ENCODE measurements at places on chromosomes 1 and 21.

DNA sequence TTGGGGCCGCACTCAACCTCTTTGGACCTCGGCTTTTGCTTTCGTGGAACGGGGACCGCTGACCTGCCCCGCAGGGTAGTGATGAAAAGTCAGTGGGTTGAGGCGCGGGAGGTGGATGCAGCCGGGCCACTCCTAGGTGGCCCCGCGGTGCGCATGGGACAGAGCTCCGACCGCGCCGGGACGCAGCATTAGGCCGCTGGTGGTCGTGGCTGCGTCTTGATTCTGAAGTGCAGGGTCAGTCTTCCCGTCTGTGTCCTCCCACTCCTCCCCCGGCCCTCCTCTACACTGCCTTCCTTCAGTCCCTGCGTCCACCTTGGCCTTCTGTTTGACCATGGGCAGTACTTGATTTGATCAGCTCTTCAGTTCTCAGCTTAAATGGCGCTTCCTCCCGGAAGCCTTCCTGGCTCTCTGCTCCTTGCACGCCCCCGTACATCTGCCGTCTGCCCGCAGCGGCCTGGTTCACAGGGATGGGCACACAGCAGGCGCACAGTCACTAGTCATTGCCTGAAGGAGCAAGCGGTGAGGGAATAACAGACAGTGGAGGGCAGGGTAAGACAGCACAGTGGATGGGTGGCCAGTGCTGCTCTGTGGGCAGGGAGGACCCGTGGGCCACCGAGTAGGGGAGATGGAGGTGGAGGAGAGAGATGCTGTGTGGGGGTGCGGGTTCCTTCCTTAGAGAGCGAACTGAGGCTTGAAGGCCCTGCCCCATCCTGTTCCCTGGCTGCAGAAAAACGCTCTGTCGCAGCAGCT, 633 bp downstream of the THEMIS2 start:
- peak; percentile 15 for DNase-seq

GRCh38 chr1:224747578-224747977, 131.5 kb downstream of the CNIH3 start:
- DNase-seq: no peak

GRCh38 chr1:43314233-43314632, 13.5 kb downstream of the TIE1 start:
- DNase-seq: no peak

DNA sequence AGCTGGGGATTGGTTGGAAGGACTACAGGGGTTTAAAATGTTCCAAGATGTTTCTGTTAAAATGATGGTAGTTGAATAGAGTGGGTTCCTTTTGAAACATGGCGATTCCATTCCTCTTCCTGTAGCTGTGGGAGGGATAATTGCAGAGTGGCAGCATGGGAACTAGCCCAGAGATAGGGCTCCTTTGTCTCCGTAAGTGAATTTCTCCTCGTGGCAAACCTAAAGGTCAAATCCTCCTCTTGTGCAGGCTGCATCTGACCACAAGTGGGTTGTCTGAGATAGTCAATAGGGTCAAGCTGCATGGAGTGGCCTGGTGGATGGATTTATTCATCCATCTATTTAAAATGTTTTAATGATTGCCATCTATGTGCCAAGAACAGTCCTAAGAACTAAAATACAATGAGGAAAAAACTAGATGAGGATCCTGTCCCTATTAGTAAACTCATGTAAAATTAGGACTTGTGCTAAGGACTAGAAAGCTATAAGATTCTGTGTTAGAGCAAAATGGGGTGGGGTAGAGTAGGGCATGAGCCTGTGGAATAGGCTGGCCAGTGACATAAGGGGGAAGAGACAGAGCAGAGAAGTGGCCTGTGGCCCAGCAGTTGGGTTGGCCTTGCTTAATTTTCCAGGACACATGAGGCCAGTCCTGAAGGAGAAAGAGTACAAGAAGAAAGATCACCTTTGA, 89.1 kb upstream of the IVNS1ABP start:
- DNase-seq: no peak

GRCh38 chr1:89887270-89887669, 66.4 kb downstream of the LRRC8D start:
- no peak for DNase-seq

DNA sequence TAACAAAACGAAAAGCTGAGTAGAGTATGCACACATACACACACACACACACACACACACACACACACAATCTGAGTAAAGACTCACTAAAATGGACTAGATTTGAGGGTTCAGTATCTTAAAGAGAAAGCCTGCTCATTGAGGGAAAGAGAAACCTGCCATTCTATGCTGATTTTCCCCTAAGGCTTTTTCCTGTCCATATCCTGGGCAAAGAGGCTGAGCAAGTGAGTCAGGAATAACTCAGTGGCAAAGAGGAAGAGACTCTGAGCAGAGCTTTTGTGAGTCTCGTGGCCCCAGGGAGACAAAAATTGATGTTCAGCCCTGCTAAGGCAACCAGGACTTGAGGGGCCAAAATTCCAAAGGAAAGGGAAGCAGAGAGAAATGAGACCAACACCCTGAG, 37.3 kb upstream of the RUNX1 start:
- DNase-seq: no peak

DNA sequence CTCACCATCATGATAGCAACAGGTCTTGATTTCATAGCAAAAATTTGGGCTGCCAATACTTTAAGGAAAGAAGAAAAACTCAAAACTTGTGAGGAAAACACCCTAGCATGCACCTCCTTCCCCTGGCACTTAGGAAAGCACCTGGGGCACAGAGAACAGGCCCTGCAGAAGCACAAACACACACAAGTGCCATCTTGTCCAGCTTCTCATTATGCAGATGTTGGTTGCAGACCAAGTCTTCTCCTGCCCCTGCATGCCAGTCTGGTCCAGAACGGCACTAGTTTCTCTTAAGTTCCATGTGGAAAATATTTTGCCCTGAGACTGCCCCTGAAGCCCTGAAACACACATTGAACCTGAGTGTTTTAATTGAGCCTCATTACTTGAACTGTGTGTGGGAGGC, 6.3 kb upstream of the ETV3 start:
- no peak for DNase-seq

- no peak for DNase-seq
Observed at GRCh38 chr1:13456904-13457532, 46.8 kb downstream of the PRAMEF20 start.

- peak; percentile 70 for DNase-seq
Observed at GRCh38 chr1:153538315-153538821, 2.4 kb downstream of the S100A5 start.

- no peak for DNase-seq
Observed at GRCh38 chr21:44596068-44596725, 3.9 kb upstream of the KRTAP10-6 start.

- no peak for DNase-seq
Observed at GRCh38 chr21:14251336-14251735, 35.4 kb downstream of the RBM11 start.

GRCh38 chr1:164613176-164613575, 54.2 kb downstream of the PBX1 start:
- peak; percentile 60 for DNase-seq

- no peak for DNase-seq
Observed at GRCh38 chr1:48693674-48694320, 82.9 kb downstream of the BEND5 start.

GRCh38 chr1:243550276-243550675, 294.4 kb downstream of the SDCCAG8 start:
- no peak for DNase-seq

DNA sequence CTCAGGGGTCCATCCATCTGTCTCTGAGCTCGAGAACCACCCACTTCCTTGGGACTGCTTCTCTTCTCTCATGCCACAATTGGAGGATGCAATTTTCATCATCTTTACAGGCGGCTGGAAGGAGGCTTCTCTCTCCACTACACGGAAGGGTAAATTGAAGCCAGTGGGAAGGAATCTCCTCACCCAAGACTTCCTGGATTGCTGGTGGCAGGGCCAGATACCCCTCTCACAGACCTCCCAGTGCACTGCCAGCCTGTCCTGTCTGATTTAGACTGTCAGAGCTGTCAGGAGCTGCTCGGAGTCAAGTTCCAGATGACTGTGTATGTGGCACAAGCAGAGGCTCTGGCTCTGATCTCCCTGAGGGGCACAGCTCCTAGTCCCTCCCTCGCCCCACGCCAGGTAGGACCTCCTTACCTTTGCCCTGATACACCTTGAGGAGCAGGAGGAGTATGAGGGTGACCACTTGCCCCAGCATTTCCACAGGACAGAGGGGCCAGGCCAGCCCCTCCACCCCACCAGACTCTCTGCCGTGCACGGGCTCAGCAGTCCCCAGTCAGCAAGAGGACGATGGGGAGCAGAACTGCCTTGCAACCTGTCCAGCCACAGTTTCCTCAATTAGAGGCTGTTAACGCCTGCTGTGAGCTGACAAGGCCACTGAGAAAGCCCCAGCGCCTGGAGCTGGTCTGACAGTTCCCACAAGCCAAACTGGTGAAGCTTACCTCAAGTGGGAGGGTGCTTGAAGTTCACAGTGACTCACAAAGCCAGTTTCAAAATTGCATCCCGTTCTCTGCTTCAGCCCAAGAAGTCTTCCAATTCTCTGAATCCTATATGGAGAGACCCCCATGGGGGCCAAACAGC, at the start of gene CD244:
Gene CD244, minus strand, starts transcription at position 685 of the 858 bp plus-strand sequence. Its CDS starts 210 bp downstream, at position 475.
- no peak for DNase-seq

DNA sequence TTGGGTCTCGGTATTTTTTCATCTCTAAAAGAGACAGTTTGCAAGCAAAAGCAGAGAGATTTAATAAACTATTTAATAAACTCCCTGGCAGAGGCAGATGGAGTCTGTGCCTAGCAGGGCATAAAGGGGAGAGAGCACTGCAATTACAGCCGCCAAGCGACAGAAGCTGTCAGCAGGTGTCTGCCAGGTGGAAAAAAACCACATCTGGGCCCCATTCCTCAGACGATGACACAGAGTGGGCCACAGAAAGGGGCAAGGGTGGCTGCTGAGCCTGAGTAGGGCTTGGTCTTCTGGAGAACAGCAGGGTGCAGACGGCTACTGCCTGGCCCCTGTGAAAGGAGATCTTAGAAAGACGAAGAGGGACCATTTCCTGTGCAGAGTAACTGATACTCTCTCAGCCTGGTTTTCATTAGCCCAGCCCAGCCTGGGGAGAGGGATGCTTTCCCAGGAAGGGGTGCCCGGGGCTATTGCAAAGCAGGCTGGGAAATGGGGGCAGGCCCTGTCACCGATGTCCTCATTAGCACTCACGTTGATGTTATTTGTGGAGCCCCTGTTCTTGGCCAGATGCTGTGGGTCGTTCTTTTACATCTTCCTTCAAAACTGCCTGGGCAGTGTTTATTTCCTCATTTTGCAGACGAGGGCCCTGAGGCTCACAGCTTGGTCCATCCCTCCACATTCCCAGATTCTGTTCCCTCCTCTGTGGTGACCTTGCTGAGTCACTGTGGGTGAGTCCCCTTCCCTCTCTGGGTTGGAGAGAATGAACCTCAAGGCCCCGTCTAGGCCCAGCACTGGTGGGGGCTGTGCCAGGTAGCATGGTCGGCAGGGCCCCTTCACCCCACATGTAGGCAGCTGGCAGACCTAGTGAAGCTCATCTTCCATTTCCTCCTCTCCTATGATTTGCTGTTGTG, 472.7 kb downstream of the PTPRU start:
- DNase-seq: no peak

DNA sequence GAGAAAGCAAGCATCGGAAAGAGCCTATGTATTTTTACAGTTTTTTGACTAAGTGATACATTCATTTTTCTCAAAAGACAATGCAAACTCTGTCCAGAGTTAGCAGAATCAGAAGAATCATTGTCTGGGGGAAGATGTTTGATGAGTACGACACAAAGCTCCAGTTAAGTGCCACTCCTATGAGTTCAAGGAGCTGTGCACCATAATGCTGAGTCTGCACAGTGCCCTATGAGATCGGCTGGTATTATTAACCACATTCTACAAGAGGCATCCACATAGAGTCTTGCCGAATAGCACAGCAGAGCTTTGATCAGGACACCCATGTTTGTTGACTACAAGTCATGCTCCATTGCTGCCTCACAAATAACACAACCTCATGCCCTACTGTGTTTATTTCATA, 54.9 kb upstream of the RAP1GAP start:
- DNase-seq: no peak

- no peak for DNase-seq
Observed at GRCh38 chr1:204286831-204287421, 72.8 kb downstream of the PLEKHA6 start.

GRCh38 chr21:35316933-35317332, 267.8 kb upstream of the RUNX1 start:
- DNase-seq: no peak

DNA sequence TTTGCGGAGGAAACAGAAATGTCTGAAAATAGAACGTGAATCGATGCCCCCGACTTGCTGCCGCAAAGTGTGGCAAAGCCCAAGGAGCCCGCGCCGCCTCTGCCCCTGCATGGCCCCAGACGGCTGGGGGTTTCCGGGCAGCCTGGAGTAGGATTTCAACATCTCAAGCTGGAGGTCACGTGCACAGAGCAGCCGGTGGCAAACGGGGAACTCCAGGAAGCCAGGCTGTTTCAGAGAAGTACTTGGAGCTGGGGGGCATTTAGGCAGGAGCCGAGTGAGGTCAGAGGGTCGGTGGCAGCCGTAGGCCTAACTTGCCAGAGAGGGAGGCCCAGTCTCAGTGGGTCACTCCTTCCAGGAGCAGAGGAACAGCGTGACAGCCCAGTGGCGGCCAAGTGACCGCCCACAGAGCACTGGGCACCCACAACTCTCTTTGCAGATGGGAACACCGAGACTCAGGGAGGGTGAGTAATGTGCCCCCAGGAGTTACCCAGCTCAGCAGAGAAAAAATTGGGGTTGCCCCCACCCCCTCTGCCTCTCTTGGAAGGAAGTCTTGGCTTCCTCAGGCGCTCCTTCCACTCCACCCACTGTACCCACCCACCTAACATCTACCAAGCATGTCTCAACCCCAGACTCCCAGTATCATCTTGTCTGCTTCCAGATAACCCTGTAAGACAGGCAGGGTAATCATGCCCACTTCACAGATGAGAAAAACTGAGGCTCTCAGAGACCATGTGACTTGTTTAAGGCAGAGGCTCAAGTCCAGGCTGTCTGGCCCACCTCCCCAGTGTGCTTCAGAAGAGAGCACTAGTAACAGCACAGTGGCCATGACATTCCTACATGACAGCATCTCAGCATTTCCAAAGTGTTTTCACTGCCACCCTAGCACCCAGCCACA, 179.4 kb downstream of the HIVEP3 start:
- peak; percentile 90 for DNase-seq

GRCh38 chr1:151325231-151325630, 2.0 kb downstream of the PI4KB start:
- DNase-seq: no peak

DNA sequence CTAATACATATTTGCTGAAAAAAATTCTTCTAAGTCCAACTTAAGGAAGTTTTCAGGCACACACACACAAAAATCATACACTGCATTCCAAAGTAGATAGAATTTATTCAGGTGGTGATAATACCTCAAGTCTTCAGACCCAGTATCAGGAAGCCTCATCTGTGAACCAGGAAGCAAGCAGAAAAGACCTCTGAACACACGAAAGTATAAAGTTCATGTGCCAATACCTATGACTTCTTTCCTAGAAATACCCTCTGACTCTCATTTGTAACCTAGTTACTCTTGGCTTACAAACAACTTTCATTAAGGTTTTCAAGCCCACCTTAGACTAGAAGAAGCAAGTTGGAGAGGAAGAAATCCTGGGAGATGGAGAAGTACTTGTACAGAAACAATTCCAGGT, 35.7 kb upstream of the IFNLR1 start:
- DNase-seq: no peak

GRCh38 chr21:42784896-42785451, 94.4 kb downstream of the WDR4 start:
- peak; percentile 58 for DNase-seq
